AG04449 (cell line): ENCODE measurements at places on chromosomes 6 and 20.
A peak's percentile ranks its signal among the peaks of the same experiment; 100 is the strongest.

- DNase-seq: no peak
Measured at GRCh38 chr6:22349528-22349927, 52.7 kb upstream of the PRL start.

- DNase-seq: no peak
Measured at GRCh38 chr20:62665826-62666735, 23.8 kb downstream of the SLCO4A1 start.

DNA sequence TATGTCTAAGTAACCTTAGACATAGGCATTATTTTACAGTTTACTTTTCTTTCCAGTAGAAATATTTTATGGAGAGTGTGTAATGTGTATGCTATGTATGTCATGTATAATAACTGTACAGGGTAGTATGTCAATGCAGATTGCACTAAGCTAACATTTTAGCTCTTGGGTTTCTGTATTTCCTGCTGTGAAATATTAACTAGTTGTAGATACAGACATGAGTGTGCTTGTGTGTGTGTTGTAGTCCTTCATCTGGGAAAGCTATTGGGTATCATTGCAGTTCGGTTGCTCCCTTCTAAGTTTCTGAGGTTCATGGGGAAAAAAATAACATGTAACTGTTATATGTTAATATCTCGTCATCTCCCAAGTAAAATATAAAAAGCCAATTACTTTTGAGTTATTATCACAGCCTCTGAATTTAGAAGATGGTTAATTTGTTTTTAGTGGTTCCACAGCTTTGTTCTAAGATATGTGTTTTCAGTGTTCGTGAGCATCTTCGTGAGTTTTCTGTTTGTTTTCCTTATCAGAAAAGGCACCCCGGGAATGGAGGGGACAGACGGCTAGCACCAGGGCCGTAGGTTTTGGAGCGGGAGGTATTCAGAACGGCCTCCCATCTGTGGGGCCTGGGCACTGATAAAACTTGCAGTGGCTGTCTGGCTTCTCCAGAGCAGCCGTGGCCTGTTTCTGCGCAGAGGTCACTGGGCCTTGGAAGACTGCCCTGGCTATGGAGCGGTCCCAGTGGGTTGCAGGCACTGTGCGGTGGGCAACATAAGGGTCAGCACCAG is 215.0 kb downstream of the ARID1B start:
- peak; percentile 21 for DNase-seq

- DNase-seq: no peak
Measured at GRCh38 chr6:134703206-134703605, 246.7 kb downstream of the ALDH8A1 start.

DNA sequence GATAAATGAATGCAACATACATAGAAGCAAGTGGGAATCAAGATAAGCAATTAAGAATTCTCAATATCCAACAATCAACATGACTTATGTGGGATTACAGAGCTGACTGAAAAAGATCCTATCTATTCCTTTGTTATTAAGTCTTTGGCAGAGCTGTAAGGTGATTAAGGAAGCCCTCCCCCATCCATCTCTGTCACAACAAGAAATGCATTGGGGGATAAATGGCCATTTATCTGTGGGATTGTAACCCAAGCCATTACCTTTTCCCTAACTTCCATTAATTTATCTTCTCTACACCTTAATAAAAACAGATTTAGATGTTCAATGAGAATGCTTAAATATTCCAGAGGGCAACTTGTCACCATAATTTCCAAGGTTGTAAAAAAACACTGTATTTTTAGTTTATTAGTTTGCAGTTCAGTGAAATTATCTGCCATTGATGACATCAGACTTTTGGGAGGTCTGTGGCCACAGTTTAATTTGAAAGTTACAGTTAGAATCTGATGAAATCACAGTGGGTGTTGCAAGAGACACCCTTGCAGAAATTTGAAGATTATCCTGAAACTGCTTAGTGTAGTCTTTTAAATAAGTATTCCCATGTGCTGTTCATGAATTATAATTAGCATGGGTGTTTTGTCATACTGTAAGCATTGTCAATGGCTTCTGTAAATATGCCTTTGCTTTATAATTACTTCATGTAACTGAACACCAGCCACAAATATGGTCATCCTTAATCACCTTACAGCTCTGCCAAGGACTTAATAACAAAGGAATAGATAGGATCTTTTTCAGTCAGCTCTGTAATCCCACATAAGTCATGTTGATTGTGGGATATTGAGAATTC is 49.4 kb upstream of the FYN start:
- DNase-seq: no peak

GRCh38 chr6:150076196-150076893 is 7.4 kb upstream of the ULBP3 start:
- DNase-seq: no peak

- no peak for DNase-seq
Measured at GRCh38 chr6:33787346-33787953, 1.5 kb downstream of the LEMD2 start.

DNA sequence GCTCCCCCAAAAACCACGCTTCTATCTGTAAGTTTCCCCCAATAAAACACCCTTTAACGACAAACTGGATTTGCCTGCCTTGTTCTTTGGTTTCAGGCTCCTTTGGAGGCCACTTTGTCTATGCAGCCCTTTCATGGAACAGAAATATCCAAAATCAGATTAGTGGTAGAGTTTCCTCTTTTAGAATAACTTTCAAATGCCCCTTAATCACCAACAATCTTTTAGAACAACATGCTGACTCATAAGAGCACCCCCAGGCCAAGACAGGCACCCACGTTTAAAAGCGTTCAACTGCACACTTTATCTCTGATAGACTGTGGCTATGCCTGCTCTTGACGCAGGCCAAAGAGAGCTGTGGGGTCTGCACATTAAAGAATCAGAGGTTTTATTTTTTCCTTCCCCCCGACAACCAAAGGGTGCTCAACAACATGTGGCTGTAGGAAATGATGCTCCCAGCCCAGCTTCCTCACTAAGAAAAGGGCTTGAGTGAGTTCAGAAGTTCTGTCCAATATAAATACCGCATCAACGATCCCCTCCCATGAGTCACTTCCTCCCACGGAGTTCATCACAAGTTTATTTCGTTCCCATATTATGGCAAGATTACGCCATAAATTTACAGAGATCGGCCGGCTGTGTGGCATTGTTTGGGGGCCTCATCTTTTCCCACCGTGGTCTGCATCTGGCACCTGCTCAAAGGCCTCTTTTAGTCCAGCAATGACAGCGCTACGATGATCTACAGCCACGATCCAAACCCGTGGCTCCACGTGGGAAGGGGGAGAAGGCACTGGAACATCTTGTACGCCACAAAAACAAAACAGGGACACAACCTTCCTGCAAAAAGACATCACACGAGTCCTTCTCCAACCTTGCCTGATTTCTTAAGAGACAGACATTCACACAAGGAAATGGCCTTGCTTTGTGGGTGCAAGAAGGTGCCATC is 88.8 kb upstream of the NFATC2 start:
- peak; percentile 94 for DNase-seq

DNA sequence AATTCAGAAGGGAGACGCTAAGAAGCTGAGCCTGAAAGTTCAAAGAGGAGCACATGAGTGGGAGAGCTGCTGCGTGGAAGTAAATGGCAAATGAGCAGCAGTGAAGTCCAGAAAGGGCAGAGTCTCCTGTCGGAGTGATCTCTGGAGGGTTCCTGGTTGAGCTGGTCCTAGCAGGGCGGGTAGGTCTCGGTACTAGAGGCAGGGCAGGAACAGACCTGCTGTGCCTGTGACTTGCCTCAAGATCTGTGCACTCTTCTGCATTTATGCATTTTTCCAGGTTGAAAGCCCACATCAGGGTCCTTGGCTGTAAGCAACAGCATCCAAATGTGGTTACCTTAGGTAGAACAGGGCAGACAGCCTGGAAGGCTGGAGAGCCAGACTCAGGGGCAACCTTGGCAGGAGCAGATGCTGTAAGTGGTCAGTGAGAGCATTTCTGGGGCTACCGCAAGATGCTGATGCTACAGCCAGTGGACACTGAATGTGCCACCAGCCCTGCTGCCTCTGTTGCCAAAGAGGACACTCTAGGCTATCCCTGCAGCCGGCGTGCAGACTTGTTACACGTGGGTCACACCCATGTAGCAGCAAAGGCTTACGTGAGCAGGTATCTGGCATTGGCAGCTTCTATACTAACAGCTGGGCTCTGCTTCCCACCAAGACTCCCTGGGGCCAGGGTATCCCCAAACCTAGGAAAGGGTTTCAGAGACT is 8.4 kb downstream of the DUSP22 start:
- DNase-seq: no peak

DNA sequence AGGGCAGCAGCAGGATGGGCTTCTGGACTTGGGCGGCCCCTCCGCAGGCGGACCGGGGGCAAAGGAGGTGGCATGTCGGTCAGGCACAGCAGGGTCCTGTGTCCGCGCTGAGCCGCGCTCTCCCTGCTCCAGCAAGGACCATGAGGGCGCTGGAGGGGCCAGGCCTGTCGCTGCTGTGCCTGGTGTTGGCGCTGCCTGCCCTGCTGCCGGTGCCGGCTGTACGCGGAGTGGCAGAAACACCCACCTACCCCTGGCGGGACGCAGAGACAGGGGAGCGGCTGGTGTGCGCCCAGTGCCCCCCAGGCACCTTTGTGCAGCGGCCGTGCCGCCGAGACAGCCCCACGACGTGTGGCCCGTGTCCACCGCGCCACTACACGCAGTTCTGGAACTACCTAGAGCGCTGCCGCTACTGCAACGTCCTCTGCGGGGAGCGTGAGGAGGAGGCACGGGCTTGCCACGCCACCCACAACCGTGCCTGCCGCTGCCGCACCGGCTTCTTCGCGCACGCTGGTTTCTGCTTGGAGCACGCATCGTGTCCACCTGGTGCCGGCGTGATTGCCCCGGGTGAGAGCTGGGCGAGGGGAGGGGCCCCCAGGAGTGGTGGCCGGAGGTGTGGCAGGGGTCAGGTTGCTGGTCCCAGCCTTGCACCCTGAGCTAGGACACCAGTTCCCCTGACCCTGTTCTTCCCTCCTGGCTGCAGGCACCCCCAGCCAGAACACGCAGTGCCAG is at the start of gene TNFRSF6B:
TNFRSF6B (plus strand) TSS at position 25 of the 729 bp plus-strand sequence; CDS start at position 141, 116 bp downstream.
- DNase-seq: no peak

DNA sequence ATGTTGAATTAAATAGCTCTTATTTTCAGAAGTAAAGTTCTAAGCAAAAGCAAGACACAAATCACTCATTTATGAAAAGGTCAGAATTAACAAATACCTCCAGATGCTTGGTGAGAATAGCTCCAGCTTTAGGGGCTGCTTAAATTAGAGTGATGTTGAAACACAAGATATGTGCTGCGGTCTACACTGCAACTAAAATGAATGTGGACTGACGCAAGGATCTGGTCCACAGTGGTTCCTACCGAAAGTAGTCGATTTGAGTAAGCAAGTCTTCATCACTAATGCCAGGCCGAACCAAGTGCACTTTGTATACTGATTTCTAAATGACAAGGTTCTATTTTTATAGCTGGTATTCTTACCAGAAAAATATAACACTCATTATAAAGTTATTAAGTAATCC is 96.3 kb downstream of the PRDM1 start:
- DNase-seq: no peak

GRCh38 chr6:15309611-15310283 is 63.9 kb downstream of the JARID2 start:
- DNase-seq: no peak

DNA sequence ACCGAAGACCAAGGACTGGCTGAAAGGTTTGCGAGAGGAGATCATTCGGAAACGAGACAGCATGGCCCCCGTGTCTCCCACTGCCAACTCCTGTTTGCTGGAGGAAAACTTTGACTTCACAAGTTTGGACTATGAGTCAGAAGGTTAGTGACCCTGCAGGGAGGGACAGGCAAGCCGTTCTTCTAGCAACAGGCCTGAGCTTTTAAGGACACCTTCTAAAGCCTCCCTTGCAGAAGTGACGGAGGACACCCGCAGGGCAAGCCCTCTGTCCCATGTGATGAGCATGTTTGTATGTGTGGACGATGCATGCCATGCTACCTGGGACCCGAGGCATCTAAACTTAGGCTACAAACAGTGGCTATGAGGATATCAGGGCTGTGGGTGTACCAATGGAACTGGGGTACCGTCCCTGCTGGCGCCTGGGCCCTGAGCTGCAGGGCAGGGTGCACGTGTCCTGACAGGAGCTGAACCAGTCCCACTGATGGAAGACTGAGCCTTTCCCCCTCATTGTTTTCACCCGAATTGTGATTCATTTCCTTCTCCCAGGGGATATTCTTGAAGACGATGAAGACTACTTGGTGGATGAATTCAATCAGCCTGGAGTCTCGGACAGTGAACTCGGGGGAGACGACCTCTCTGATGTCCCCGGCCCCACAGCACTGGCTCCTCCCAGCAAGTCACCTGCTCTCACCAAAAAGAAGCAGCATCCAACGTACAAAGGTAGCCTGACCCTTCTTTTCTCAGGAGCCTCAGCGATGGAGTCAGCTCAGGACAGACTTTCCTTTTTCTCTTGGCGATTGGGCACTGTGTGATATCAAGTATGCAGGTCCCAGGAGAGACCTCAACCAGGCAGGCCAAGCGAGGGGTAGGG is 84.4 kb downstream of the SERAC1 start:
- no peak for DNase-seq

GRCh38 chr6:131787766-131788712 is 19.8 kb upstream of the ENPP1 start:
- DNase-seq: no peak

GRCh38 chr6:68126089-68126749 is 508.9 kb upstream of the ADGRB3 start:
- DNase-seq: no peak

- DNase-seq: no peak
Measured at GRCh38 chr20:35988910-35989463, 20.6 kb downstream of the CNBD2 start.
